ENCODE measurements at places on chromosomes 5 and 9.

- no peak for DNase-seq
These were observed 12.7 kb downstream of the VAV2 start for GRCh38 chr9:133979273-133979920.

GRCh38 chr5:74285675-74286280 is 354.8 kb downstream of the ENC1 start:
- DNase-seq: peak; percentile 30

DNA sequence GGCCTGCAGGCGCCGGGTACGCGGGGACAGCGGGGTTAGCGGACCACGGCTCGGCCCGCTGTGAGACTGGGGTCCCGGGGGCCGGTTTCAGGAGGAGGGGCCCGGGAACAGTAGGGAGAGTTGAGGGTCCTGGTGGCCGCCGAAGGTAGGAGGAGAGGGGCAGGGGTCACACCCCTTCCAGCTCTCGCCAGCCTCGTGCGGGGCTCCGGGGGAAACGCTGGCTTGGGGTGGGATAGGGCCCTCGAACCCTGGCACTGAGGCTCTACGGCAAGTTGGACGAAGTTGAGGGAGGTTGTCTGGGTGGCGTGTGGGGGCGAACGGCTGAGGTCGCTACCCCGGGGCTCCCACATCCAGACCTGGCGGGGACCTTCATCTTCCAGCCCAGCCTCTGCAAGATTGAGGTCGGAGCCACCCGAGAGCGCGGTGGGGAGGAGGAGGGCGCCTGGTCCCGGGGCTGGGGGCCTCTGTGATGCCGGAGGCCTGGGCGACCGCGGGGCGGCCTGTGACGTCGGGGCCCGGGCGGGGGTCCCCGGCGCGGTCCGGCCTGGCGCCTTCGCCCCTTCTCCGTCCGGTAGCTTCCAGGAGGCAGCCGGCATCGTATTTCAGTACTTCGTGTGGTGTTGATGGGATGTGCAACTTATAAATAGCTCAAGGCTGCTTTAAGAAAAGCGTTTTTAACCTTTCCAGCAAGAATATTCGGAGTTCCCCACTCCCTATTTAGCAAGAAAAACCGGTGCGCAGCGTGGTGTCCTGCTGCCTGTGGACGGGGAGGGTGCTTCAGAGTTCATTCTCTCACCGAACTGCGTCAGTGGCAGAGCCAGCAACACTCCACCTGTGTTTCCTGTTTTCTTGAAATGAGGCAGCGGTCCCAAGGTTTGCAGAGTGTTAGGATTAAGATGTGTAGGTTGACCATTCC is 902 bp downstream of the HABP4 start:
- no peak for DNase-seq

- peak; percentile 53 for DNase-seq
These were observed 53.1 kb upstream of the TYRP1 start for GRCh38 chr9:12640016-12640587.

GRCh38 chr5:51273021-51273420 is 110.2 kb upstream of the ISL1 start:
- DNase-seq: no peak

- no peak for DNase-seq
These were observed 59.8 kb downstream of the SH3TC2 start for GRCh38 chr5:149002761-149003689.

- DNase-seq: no peak
These were observed 75.4 kb upstream of the CDKN2B start for GRCh38 chr9:22084336-22085035.

DNA sequence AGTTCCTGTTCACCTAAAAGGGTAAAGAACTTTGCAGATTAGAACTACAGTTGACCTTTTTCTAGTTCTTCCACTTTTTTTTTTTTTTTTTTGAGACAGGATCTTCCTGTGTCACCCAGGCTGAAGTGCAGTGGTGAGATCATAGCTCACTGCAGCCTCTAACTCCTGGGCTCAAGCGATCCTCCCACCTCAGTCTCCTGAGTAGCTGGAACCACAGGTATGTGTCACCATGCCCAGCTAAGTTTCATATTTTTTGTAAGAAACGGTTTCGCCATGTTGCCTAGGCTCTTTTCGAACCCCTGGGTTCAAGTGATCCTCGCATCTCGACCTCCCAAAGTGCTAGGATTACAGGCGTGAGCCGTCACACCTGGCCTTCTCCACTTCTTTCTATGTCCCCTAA is 39.7 kb upstream of the TNFAIP8 start:
- DNase-seq: no peak

GRCh38 chr9:22913518-22913917 is 466.9 kb downstream of the DMRTA1 start:
- no peak for DNase-seq

DNA sequence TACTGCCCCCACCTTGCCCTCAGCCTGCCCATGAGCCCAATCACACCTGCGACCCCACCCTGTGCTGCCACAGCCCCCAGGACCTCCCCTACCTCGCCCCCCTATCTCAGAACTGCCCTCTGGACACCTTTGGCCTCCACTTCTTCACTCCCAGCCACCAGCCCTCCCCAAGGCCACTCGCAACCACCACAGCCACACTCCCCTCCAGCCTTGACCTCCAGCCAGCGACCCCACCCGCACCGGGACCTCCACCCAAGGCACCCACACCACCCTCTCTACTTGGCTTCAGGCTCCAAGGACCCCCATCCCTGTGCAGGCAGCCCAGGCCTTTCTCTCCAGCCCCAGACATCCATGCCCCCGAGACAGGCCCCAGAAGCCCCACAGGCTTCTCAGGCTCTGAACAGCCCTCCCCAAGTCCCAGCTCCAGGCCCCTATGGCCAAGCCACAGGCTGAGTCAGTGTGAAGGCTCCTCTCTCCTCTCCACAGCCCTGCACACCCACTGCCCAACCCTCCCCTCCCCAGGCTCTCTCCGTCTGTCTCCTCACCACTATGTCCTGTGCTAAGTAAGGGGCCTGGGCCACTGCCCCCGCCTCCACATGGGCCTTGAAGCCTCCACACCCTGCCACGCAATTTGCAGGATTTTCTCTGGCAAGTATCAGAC is 2.0 kb downstream of the AK1 start:
- DNase-seq: no peak

- DNase-seq: no peak
These were observed 1.8 kb upstream of the KLF4 start for GRCh38 chr9:107491081-107492053.

GRCh38 chr5:164636456-164636855 is 1131.0 kb downstream of the MAT2B start:
- DNase-seq: no peak

DNA sequence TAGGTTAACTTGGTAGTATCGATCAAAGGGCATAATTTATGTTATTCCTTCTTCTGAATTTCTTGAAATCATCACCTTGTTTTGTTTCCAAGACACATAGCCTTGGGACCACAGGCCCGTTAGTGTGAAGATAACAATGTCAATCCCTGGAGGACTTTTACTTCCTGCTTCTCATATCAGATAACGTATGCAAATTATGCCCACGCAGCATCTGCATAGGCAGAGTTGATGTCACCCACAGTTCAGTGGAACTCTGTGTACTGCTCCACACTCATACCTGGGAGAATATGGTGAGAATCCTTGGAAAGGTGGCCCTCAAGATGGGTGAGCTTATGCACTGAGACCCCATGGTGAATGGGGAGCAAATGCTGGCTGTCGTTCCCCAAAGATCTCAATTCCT is 95.0 kb downstream of the CFAP90 start:
- no peak for DNase-seq

DNA sequence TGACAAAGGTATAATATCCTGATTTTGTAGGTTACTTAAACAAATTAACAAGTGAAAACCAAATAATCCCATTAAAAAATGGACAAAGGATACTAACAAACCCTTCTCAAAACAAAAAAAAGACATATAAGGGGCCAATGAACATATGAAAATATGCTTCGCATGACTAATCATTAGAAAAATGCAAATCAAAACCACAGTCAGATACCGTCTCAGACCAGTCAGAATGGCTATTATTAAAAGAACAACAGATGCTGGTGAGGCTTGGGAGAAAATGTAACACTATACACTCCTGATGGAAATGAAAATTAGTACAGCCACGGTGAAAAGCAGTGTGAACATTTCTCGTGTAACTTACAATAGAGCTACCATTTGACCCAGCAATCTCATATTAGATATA is 1542.2 kb upstream of the CDH9 start:
- no peak for DNase-seq

DNA sequence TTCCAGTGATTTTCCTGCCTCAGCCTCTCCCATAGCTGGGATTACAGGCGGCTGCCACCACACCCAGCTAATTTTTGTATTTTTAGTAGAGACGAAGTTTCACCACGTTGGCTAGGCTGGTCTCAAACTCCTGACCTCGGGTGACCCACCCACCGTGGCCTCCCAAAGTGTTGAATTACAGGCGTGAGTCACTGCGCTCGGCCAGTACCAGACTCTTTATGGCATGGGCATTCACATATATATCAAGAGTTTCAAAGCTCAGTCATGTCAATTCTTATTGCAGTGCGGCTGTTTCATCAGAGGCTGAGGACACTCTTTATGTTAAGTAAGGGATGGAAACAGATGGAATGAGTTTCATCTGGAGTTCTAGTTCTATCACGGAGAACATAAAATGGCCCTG is 315.2 kb upstream of the CDH6 start:
- DNase-seq: no peak

GRCh38 chr5:124677374-124678351 is 68.8 kb downstream of the ZNF608 start:
- DNase-seq: peak; percentile 81

DNA sequence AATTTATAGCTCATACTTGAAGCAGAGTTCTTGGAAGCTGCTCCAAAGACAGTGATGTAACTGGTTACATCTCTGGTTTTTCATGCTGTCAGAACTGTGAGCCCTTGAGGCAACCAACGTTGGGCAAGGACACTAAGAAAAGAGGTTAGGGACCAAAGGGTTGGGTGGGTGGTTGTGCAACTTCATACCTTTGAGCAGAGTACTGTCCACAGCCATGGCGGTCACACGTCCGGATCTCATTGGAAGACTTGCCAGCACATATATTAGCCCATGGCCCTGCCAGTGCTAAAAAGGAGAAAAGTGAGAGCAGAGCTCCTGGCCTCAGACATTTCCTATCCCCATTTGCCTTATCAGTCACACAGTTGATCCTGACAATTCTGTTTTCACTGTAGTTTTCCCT is 2.1 kb downstream of the LECT2 start:
- no peak for DNase-seq

GRCh38 chr5:135183464-135183863 is 149.4 kb upstream of the PITX1 start:
- no peak for DNase-seq

DNA sequence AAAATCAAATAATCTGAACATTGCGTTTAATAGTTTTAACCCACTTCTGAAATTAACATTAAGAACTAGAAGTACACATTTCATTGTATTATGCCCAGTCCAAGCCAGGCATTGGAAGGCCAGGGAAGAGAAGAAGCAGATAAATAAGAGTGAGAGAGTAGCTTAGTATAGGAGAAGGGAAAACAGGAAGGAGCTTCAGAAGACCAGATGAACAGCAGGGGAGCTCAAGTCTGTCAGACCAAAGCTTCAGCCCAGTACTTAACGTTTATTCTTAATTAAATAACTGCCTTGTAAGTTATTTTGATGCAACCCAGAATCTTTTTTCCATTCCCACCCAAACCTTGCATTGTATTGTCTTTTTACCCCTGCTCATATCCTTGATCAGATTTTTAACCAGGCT is 11.5 kb upstream of the FAM120AOS start:
- no peak for DNase-seq

- DNase-seq: no peak
These were observed 198.1 kb upstream of the EFNA5 start for GRCh38 chr5:107868650-107869409.

DNA sequence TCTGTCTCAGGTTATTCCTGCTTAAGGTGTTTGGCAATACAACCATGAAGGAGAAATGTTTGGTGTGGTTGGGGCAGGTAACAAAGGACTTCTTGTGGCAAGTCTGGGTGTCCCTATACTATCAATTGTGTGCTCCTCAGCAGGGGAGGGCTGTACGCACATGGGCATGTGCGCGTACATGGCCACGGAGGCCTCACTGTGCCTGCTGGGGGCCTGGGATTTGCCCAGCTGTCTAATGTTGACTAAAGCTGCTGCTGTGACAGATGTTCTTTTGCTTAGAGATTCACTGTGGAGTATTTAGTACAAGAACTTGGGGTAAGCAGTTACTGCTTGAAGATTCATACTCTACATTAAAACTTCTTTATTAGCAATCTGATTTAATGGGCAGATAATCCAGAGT is 97.5 kb downstream of the HSPA4 start:
- peak; percentile 28 for DNase-seq

GRCh38 chr5:110268283-110268682 is 458.2 kb downstream of the TMEM232 start:
- no peak for DNase-seq

GRCh38 chr9:4145482-4145881 is 154.4 kb downstream of the GLIS3 start:
- DNase-seq: no peak

DNA sequence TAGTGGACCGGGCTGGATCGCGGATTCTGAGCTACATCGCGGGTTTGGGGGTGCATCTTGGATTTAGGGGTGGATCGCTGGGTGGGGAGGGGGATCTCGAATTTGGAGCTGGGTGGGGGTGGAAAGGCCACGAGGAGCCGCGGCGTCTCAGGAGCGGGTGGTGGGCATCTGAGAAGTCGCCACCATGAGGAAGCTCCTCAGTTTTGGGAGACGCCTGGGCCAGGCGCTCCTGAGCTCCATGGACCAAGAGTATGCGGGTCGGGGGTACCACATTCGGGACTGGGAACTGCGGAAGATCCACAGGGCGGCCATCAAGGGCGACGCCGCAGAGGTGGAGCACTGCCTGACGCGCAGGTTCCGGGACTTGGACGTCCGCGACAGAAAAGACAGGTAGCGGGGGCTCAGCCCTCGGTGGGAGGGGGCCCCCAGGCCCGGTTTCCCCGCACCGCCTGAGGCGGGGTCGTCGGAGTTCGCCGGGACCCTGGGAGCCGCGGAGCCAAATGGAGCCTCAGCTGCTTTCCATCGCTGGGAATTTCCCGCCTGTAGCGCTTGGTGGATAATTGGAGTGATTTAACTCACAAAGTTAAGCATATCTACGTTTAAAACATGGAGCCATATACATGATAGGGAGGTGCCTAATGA is 376 bp downstream of the ANKRD18B start:
- peak; percentile 49 for DNase-seq

DNA sequence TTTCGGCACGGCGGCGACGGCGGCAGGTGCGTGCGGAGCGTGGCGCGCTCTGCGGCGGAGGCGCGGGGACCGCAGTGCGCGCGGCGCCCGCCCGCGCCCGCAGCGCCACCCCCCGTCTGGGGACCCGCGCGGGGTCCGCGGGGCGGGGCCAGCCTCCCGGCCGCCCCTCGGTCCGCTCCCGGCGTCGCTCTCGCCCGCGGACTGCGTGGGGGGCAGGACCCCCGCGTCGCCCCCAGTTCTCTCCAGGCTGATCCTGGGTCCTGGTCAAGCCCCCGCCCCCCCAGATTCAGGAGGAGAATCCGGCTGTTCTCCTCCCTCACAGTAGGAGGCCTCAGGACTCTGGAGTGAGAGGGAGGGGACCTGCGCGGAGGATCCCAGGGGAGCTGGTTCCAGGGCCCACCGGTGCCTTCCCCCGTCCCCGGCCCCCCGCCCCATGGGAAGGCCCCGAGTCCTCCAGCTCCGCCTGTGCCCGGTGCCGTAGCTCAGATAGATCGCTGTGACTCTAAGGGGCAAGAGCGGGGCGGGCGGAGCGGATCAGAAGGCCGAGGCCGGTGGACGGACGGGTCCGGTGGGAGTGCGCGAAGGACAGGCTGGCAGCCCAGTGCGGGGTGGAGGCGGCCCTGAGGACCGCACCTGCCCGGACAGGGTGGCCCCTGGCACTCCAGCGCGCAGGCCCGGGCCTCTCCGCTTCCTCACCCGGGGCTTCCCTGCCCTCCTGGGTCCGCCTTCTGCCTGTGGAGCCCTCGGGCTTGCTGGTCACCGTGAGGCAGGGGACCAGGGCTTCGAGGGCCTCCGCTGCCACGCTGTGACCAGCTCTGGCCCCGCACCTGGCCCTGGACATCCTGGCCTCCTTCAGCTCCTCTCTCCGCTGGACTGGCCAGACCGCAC is at the start of gene RNF208:
TSS of gene RNF208 (minus strand) at position 51 of the 888 bp plus-strand sequence. CDS start 1,028 bp downstream, outside the sequence.
- no peak for DNase-seq
